ENCODE measurements at places on chromosomes 6 and 20.
A peak's percentile ranks its signal among the peaks of the same experiment; 100 is the strongest.

GRCh38 chr6:19802656-19803055 is 34.5 kb upstream of the ID4 start:
- no peak for DNase-seq
- H3K4me3 ChIP-seq = no peak overlapping the region
- H3K36me3 ChIP-seq = no peaks in the 10 kb centered on the region
- H3K4me1 ChIP-seq = peaks cover 14% of the 10 kb centered on the region
- H3K27me3 ChIP-seq = no peaks in the 10 kb centered on the region
- no peak overlapping the region for H3K27ac ChIP-seq

- no peak overlapping the region for H3K27ac ChIP-seq
- H3K27me3 ChIP-seq = no peaks in the 10 kb centered on the region
- no peaks in the 10 kb centered on the region for H3K36me3 ChIP-seq
- DNase-seq = no peak
- H3K4me3 ChIP-seq = no peak overlapping the region
Measured at GRCh38 chr6:157884756-157885155, 61.7 kb downstream of the SNX9 start.

- no peaks in the 10 kb centered on the region for H3K36me3 ChIP-seq
- no peaks in the 10 kb centered on the region for H3K4me1 ChIP-seq
- H3K27ac ChIP-seq = no peak overlapping the region
- no peaks in the 10 kb centered on the region for H3K27me3 ChIP-seq
- H3K4me3 ChIP-seq = no peak overlapping the region
- DNase-seq = no peak
Measured at GRCh38 chr6:75145976-75146375, 59.9 kb downstream of the COL12A1 start.

- H3K27me3 ChIP-seq = no peaks in the 10 kb centered on the region
- no peak overlapping the region for H3K4me3 ChIP-seq
- no peaks in the 10 kb centered on the region for H3K36me3 ChIP-seq
- H3K27ac ChIP-seq = peak overlapping the region; percentile 39
Measured at GRCh38 chr6:20732896-20733295, 198.6 kb downstream of the CDKAL1 start.

DNA sequence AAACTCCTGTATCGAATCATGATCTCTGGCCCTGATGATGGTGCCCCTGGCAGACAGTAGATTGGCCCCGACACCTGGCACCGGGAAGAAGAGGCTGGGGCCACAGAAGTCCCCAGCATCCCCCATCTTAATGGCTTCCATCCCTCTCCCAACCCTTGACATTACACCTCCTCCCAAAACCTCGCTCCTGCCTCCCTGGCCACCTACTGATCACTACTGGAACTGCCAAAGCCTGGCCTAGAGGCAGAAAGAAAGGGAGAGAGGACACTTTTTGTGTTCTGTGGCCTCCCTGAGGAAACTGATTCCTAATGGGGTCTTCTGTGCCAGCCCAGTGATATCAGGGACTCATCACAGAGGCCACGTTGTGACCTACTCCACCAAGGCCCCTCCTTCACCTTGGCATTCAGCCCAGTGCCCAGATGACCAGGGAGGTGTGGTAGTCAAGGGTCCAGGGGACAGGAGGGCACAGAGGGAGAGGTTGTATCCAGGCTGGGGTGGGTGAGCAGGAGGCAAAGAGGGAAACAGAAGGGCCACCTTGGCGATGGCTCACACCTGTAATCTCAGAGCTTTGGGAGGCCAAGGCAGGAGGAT is 6.1 kb downstream of the C20orf173 start:
- H3K36me3 ChIP-seq = no peaks in the 10 kb centered on the region
- DNase-seq = no peak
- H3K4me1 ChIP-seq = no peaks in the 10 kb centered on the region
- H3K4me3 ChIP-seq = no peak overlapping the region
- no peak overlapping the region for H3K27ac ChIP-seq

DNA sequence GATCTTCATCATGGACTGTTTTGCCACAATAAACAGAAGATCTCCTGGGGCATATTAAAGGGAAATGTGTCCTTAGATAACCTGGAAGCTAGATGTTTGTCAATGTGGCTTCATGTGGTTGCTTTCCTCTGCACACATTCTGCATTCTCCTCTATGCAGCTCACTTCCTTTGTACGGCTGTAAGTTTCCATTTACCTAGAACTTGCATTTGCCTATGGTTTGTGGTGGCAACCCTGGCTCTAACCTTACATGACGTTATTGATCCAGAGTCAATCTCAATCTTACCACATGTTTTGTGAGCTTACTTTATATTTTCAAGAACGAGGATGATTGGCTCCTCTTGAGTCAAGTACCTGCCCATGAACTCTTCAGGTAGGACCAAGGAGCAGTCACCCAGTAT is 863.1 kb downstream of the MAFB start:
- no peak overlapping the region for H3K4me3 ChIP-seq
- H3K27ac ChIP-seq = no peak overlapping the region
- H3K36me3 ChIP-seq = no peaks in the 10 kb centered on the region

- peaks cover 21% of the 10 kb centered on the region for H3K27me3 ChIP-seq
- H3K4me1 ChIP-seq = peaks cover 9% of the 10 kb centered on the region
- H3K36me3 ChIP-seq = no peaks in the 10 kb centered on the region
- no peak overlapping the region for H3K27ac ChIP-seq
- DNase-seq = no peak
Measured at GRCh38 chr20:25148181-25148981, 47.1 kb upstream of the ENTPD6 start.

GRCh38 chr6:88877893-88878292 is 85.5 kb downstream of the RNGTT start:
- no peak overlapping the region for H3K27ac ChIP-seq
- H3K27me3 ChIP-seq = no peaks in the 10 kb centered on the region

DNA sequence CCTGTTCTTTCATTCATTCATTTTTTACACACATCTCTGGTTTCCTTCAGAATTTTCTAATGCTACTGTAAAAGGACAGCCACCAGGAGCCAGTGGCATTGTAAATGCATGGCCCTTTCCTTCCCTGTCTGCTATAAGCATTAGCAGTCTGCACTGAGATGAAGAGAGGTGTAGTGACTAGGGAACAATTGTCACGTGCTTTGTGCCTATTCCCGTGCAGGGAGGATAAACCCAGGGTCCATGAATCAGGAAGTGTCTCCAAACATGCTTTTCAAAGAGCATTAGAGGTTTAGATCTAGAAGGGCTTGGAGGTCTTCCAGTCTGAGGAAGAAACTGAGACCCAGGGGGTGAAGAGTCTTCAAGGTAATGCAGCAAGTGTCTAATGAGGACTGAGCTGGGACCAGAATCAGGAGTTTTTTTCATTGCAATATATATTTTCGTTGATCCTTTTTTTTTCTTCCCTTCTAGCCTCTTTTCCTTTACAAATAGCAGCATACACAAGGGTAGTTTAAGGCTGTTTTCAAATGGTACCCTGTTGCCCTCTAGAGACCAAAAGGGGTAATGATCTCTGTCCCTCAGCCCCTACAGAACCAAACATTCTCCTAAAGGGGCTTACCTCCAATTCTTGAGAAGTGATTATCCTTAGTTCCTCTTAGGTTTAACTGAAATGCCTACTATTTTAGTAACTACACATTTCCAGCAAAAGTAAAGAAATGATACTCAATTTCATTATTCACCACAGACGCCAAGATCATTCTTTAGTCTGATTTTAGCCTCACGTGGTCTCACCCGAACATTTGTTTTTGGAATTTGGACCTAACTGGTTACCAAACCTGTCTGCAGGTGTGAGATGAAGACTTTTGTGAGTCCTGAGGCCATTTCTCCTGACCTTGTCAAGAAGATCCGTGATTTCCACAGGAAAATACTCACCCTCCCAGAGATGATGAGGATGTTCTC is 6.6 kb downstream of the TRIM15 start:
- peaks cover 38% of the 10 kb centered on the region for H3K27me3 ChIP-seq
- no peak overlapping the region for H3K4me3 ChIP-seq
- no peaks in the 10 kb centered on the region for H3K4me1 ChIP-seq
- H3K36me3 ChIP-seq = no peaks in the 10 kb centered on the region

- no peaks in the 10 kb centered on the region for H3K36me3 ChIP-seq
- H3K27ac ChIP-seq = no peak overlapping the region
- no peak overlapping the region for H3K4me3 ChIP-seq
- peaks cover 10% of the 10 kb centered on the region for H3K4me1 ChIP-seq
- peaks cover 4% of the 10 kb centered on the region for H3K27me3 ChIP-seq
- no peak for DNase-seq
Measured at GRCh38 chr20:35604449-35604747, 11.2 kb upstream of the SPAG4 start.

DNA sequence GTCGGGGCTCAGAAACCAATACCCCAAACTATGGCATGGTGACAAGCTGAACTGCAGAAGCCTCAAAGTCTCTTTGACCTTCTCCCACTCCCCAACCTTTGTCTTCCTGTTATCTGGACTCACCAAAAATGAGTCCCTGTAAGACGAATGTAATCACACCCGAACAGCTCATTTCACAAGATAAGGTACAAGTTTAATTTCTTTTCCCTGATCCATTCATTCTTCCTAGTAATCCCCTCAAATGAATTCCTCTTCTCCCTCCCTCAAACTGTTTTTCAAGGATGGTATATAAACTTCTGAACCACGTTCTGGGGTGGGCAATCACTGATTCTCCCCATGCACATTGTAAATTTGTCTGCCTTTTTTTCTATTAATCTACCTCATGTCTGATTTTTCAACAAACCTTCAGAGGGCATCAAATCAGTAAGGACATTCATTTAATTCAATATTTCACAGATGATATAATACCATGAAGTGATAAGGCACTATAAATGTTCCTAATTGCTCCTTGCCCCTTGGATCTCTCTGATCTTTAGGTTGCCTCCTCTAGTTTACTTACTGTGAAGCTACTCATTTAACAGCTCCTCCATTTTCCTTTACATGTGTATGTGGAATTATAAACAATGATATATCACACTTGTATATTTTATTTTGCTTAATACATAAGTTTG is 77.2 kb downstream of the OR2B2 start:
- peaks cover 3% of the 10 kb centered on the region for H3K27me3 ChIP-seq
- peaks cover 21% of the 10 kb centered on the region for H3K4me1 ChIP-seq
- DNase-seq = no peak
- no peak overlapping the region for H3K4me3 ChIP-seq

GRCh38 chr6:46956409-46956808 is 34.7 kb upstream of the ADGRF5 start:
- DNase-seq = no peak
- H3K4me1 ChIP-seq = no peaks in the 10 kb centered on the region
- H3K27me3 ChIP-seq = no peaks in the 10 kb centered on the region
- H3K36me3 ChIP-seq = no peaks in the 10 kb centered on the region
- no peak overlapping the region for H3K27ac ChIP-seq

GRCh38 chr20:38165966-38166702 is 1.1 kb upstream of the TGM2 start:
- H3K36me3 ChIP-seq = peaks cover 2% of the 10 kb centered on the region
- H3K27ac ChIP-seq = no peak overlapping the region
- no peaks in the 10 kb centered on the region for H3K27me3 ChIP-seq
- DNase-seq = no peak
- peaks cover 20% of the 10 kb centered on the region for H3K4me1 ChIP-seq
- H3K4me3 ChIP-seq = no peak overlapping the region

DNA sequence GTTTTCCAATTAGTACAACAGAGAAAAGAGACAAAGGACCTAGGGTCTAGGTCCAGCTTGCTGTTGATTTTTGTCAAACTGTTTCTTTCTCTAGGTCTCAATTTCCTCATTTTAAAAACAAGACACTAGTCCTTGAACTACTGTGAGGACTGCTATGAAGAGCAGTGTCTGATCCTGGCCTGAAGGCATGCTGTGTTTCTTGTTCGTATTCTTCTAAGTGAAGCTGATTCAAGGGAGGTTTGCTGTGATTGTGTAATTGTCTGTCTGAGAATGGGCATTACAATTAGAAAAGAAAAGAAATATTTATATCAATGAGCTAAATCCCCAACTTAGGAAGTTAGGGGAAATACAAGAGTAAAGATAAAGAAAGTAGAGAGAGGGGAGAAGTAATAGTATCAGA is 228.2 kb upstream of the SUPT3H start:
- H3K27me3 ChIP-seq = no peaks in the 10 kb centered on the region
- H3K4me3 ChIP-seq = no peak overlapping the region
- DNase-seq = no peak
- no peak overlapping the region for H3K27ac ChIP-seq
- H3K4me1 ChIP-seq = peaks cover 3% of the 10 kb centered on the region

- DNase-seq = no peak
- H3K27ac ChIP-seq = no peak overlapping the region
- H3K4me3 ChIP-seq = no peak overlapping the region
- no peaks in the 10 kb centered on the region for H3K27me3 ChIP-seq
Measured at GRCh38 chr6:157068691-157069324, 254.5 kb downstream of the TMEM242 start.

DNA sequence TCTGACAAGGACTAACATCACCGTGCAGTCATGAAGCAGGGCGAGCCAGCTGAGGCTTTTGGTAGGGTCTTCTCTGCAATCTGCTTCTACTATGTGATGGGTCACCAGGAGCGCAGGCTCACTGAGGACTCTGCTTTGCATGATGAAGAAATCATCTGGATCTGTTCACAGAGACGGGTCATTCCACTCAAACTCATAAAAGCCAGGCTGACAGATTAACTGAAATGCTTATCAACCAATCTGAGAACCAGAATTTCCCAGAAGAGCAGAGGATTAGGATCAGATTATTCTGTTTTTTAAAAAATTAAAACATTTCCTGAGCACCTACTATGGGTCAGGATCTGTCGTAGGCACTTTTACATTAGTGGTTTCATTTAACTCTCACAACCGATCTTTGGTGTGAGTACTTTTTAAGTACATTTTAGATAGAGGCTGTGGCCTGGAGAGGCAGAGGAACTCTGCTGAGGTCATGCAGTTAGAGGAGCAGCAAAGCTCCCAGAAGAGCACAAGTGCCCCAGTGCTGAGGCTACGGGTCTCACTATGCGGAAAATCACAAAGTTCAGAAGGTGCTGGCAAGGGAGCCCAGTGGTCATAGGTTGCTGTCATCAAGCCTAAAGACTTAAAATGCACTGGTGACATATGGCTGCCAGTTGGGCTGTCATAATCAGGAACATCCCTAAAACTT is 109.1 kb downstream of the BACH2 start:
- no peak overlapping the region for H3K4me3 ChIP-seq
- H3K27ac ChIP-seq = peak overlapping the region; percentile 64
- peak; percentile 25 for DNase-seq
- no peaks in the 10 kb centered on the region for H3K27me3 ChIP-seq
- no peaks in the 10 kb centered on the region for H3K36me3 ChIP-seq
- peaks cover 57% of the 10 kb centered on the region for H3K4me1 ChIP-seq

DNA sequence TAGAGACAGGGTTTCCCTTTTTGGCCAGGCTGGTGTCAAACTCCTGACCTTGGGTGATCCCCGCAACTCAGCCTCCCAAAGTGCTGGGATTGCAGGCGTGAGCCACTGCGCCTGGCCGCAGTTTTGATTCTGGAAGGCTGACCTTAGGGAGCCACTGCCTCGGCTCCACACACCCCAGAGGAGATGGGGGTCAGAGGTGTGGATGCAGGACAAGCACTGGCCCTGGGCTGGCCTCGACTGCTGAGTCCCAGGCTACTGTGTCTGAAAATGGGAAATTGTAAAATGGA is 1.5 kb downstream of the ZBP1 start:
- no peak overlapping the region for H3K27ac ChIP-seq
- peaks cover 3% of the 10 kb centered on the region for H3K4me1 ChIP-seq
- H3K4me3 ChIP-seq = no peak overlapping the region
- no peaks in the 10 kb centered on the region for H3K27me3 ChIP-seq
- H3K36me3 ChIP-seq = no peaks in the 10 kb centered on the region

GRCh38 chr20:43446361-43446879 is 11.3 kb upstream of the SRSF6 start:
- H3K36me3 ChIP-seq = no peaks in the 10 kb centered on the region
- no peaks in the 10 kb centered on the region for H3K4me1 ChIP-seq
- peaks cover 6% of the 10 kb centered on the region for H3K27me3 ChIP-seq
- no peak overlapping the region for H3K4me3 ChIP-seq
- DNase-seq = no peak
- H3K27ac ChIP-seq = no peak overlapping the region

GRCh38 chr6:155080881-155081845 is 86.0 kb downstream of the TIAM2 start:
- no peak overlapping the region for H3K27ac ChIP-seq
- no peak for DNase-seq
- H3K4me1 ChIP-seq = no peaks in the 10 kb centered on the region
- no peaks in the 10 kb centered on the region for H3K27me3 ChIP-seq
- H3K36me3 ChIP-seq = no peaks in the 10 kb centered on the region

All from gastrocnemius medialis (tissue), 4 donors.